ENCODE measurements at places on chromosomes 12 and 14.
A peak's percentile ranks its signal among the peaks of the same experiment; 100 is the strongest.

DNA sequence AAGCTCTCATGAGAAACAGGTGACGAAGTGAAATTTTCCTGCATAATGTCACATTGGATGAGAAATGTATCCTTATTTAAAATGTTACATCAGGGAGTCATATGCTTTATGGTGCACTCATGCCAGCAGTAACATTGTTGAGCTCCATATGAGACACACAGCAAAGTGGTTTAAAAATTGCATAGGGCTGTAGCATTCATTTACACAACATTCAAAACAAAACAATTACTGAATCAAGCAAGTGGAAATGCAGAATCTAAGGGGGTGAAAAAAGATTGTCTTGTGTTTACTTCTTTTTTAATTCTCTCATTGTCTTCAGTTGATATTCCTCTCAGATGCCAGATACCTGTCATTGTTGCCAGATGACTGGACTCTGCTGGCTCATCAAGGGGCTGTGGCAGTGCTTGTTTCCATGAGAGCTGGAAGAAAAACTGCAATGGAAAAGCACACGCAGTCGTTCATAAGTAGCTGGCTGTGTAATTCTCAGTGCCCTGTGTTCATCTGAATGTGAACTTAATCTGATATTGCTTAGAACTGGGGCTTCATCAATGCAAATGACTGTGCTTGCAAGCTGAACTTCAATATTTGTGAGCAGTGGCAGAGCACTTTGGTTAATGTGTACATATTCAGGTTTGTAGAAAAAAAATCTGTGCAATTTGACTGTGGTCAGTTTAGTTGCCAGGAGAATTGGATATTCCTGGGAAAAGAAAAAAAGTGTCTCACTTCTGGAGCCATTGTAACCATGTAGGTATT, 305.6 kb downstream of the RAD51B start:
- DNase-seq, result no peak

GRCh38 chr12:67239061-67239460, 30.1 kb upstream of the CAND1 start:
- no peak for DNase-seq

- DNase-seq, result no peak
Observed at GRCh38 chr12:131947482-131948027, 2.2 kb upstream of the EP400 start.

DNA sequence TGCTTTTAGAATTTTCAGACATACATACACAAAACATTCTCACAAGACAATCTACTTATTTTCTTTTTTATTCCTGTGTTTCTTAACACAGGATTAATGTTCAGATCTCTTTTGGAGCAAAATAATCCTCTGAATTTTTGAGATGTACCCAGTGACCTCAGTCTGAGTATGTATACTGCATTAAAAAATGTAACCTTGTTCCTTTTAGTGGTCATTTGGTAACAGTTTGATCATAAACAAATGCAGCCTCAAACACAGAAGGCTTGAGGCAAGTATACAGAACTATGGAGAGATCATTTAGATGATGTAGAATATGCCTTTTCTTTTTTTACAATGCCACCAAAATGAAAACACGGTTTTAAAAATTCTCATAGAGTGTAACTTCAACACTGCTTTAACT, 9.7 kb downstream of the HIF1A start:
- DNase-seq, result no peak

GRCh38 chr14:81784084-81784483, 250.4 kb upstream of the SEL1L start:
- no peak for DNase-seq

GRCh38 chr14:55075628-55076175, 24.3 kb downstream of the MAPK1IP1L start:
- DNase-seq, result no peak

- no peak for DNase-seq
Observed at GRCh38 chr12:130916241-130916911, 37.3 kb upstream of the ADGRD1 start.

DNA sequence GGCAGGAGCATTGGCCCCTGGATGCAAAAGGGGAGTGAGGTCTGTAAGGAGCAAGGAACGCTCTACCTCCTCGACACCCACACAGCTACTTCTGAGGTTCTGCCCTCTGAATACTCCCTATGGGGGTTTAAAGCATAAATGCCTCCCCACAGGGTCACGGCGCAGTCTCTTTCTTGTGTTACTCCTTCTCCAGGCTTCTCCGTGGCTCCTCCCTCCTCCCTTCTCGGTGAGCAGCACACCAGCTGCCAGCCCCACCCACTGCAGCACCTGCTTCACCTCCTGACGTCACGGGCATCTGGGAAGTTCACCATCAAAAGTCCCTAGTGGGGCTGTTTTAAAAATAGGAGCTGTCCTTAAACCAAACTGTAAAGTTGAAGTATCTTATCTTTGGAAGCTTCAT, 67.3 kb downstream of the SPTB start:
- peak; percentile 45 for DNase-seq

DNA sequence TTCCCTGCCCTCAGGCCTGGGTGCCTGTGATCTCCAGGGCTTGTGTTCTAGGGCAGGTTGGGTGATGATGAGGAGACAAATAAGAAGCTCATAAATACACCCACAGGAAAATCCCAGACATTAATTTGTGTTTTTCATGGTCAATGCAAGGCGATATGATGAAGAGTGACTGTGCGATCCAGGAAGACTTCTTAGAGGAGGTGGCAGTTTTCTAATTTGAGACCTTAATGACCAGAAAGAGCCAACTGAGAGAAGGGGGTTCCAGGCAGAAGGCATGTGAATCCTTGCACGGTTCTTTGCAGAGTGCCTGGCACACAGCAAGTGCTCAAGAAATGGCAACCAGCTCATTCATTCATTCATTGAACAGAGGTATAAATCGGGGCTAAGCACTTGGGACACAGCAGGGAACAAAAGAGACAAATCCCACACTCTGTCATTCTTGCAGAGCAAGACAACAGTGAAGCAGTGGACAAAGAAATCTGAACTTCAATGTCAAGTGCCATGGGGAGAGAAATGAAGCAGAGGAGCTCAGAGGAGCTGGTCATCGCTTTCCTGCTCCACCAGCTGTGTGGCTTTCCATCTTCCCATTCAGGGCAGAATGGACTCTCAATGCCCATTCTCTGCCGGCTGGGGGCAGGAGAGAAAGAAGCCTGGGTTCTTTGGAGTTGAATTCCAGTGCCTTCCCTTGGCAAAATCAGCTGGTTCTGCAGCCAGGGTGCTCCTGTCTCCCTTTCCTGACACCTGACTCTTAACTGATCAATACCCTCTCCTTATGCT, 128.3 kb downstream of the AACS start:
- no peak for DNase-seq

DNA sequence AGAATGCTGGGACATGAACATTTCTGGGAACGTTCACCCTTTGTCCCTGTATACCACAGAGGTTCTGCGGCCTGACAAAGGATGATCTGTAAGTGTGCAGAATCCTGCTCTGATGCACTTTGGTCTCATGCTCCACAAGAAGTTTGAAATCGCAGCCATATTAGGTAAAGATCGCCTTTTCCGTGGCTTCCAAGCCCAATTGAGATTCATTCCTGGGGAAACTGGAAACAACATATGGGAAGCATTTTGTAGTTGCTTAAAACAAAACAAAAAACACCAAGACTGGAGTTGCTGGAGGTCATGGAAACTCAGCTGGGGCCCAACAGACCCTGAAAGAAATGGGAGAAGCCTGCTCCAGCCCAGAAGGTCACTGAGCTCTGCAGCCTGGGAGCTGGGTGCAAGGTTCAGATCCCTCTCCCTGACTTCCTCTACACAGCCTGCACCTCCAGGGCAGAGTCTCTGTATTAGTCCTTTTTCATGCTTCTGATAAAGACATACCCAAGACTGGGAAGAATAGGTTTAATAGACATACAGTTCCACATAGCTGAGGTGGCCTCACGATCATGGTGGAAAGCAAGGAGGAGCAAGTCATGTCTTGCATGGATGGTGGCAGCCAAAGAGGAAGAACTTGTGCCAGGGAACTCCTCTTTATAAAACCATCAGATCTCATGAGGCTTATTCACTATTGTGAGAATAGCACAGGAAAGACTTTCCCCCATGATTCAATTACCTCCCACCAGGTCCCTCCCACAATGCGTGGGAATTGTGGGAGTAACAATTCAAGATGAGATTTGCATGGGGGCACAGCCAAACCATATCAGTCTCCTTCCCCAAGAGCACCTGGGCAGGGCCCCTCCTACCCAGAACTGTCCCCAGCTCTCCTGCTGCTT, 60.8 kb upstream of the CHGA start:
- no peak for DNase-seq

DNA sequence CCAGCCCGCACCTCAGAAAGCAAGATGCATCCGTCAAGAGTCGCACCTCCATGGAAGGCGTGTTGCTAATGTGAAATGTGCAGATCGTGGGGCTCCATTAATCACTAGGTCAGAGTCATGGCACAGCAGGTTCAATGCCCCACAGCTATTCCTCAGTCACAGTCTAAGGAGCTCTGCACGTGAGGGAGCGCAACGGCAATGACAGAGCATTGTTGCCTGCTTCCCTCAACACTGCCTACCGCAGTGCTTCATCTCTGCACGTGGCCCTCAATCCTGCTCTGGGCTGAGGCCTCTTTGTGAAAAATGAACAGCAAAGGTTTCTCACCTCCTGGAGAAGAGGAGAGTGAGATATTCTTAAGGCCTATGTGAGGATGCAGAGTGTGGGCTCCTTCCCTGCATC, 995.2 kb upstream of the TMEM132C start:
- DNase-seq, result no peak

DNA sequence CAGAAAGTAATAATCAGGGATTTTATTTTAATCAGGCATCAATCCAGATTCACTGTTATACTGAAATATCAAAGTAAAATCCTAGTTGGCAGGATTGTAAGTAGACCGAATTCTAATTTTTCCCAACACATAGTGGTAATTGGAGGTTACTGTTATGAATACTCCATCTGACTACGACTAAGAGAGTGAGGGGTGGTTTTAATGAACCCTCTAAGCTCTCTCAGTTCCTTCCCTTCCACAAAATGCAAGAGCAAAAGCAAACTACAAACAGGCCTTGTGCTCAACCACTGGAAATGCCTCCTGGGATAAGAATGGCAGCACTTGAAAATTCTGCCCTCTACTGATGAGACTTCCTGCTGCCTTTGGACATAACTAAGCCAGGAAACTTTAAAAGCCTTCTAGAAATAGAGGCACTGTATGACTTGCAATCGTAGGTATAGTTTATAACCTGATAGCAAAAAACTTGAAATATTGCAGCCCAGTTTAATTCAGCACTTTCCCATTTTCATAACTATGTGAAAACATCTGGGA, 184.8 kb downstream of the SLC16A7 start:
- no peak for DNase-seq

DNA sequence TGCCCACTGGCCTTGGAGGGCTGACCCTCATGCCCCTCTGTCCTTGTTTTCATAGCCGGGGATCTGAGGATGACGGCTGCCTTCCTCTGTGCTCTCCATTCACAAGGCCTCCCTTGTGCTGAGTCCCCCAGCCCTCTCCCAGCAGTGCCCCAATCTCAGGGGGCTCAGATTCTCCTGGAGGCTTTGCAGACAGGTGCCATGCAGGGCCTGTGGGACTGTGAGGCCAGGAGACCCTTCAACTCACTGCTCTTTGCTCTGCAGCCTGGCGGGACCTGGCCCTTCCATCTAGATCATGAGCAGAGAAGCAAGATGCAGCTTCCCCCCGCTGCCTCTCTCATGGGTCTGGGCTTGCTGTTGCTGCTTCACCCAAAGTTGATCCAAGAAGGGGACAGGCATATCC, 356.0 kb downstream of the BCL11B start:
- DNase-seq, result no peak

- DNase-seq, result no peak
Observed at GRCh38 chr14:102686196-102686801, 91.0 kb upstream of the TRAF3 start.

GRCh38 chr14:89041257-89041582, 216.8 kb downstream of the TTC8 start:
- no peak for DNase-seq

DNA sequence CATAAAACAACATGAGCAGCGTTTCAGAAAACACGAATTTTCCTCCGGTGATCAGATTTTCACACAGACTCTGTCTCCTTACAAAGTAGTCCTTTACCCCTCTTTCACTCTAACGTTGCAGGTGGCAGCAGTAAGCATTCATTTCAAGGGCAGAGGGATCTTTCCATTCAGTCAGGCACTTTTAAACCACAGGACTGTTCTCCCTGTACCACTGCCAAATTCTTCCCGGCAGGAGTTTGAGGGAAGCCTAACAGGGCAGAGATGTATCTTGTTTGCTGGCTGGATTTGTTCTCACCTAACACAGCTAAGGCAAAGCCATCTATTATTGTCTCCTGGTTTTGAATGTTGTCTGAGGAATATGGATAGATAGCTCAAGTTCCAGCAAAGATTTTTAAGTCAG, 1187.3 kb upstream of the SEL1L start:
- no peak for DNase-seq

- no peak for DNase-seq
Observed at GRCh38 chr14:25108959-25109358, 59.0 kb upstream of the STXBP6 start.

GRCh38 chr14:50920482-50921230, 23.6 kb downstream of the PYGL start:
- no peak for DNase-seq

DNA sequence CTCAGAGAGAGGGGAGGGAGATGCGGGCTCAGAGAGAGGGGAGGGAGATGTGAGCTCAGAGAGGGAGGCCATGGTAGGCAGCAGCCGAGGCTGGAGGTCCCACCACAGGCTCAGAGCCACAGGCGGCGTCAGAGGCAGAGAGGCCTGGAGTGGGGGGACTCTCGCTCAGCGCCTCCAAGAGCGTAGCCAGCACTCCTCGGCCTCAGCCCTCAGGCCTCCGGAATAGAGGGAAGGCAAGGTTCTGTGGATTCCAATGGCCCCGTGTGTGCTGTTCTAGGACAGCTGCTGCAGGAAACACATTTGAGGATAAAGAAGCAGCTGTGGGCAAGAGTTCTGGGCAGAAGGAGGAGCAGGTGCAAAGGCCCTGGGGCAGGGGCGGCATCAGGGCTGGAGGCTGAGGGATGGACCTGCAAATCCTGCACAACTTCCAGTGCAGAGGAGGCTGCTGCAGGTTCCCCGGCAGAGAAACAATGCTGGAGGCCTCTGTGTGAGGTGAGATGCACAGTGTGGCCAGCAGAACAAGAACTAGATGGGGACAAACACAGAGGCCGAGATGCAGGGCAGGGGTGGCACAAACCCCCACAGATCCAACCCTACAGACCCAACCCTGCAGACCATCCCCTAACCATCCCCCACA, 59.1 kb upstream of the GALNT9 start:
- DNase-seq, result no peak

- DNase-seq, result no peak
Observed at GRCh38 chr14:22535126-22535525, 53.9 kb downstream of the DAD1 start.

- no peak for DNase-seq
Observed at GRCh38 chr12:106300761-106301160, 1.8 kb upstream of the TCP11L2 start.

DNA sequence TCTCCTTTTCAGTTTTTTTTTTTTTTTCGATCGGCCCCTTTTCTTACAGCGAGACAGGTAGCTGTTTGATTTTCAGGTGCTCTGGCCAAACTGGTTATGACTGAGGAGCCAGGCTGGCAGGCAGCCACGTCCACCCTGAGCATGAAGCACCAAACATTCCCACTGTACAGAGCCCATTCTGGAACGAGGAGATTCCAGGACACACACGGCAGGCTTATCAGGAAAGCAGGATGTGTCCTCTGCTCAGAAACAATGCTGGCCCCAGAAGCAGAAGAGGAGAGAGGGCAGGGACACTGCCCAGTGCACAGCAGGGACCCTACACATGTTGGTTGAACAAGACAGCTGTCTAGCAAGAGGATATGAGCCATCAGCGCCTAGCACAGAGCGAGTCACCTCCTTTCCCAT, 3.7 kb upstream of the KRT2 start:
- no peak for DNase-seq

GRCh38 chr14:29111554-29111953, 345.0 kb downstream of the FOXG1 start:
- no peak for DNase-seq

- DNase-seq, result no peak
Observed at GRCh38 chr14:32224737-32225377, 21.8 kb upstream of the RNU6-8 start.

All from central memory CD4-positive, alpha-beta T cell (primary cell).